ENCODE measurements at places on chromosomes 6 and 20.

DNA sequence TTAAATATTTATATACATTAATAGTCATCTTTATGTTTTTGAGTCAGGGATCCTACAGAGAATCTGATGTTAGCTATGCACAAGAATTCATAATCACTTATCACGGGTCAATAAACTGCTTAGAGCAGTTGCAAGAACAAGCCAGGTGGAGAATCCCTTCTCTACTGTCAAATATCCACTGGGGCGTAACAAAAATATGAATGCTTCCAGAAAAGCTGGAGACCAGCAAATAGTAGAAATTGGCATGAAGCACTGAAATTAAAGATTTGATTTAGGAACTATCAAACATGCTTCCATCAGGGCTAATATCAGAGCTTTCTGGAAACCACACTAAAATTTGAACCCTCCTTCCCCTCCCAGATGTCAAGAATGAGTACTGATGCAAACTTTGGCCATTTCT is 37.3 kb downstream of the ADGRG6 start:
- no peak for DNase-seq

DNA sequence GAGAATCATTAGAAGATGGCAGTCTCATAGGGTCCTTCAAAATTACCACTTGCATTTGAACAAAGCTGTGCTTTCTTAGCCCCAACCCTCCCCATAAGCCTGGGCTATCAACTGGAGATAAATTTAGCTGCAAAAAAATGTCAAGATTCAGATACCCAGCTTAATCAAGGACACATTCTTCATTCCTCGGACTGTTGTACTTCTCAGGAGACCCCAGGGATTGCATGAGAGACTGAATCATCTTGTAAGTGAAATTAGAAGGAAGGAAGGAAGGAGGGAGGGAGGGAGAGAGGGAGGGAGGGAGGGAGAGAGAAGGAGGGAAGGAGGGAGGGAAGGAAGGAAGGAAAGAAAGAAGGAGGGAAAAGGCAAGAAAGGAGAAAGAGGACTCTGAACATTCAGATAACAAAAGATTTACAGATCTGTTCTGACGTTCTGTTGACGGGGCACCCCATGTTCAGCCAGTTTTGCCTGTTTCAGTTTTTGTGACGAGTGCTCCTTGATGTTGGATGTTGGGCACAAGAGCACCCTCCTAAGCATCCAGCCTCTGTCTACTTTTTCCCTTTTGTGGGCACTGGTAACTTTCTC is 498.7 kb downstream of the PREX1 start:
- DNase-seq = no peak

GRCh38 chr6:154653385-154653784 is 79.8 kb upstream of the SCAF8 start:
- no peak for DNase-seq

DNA sequence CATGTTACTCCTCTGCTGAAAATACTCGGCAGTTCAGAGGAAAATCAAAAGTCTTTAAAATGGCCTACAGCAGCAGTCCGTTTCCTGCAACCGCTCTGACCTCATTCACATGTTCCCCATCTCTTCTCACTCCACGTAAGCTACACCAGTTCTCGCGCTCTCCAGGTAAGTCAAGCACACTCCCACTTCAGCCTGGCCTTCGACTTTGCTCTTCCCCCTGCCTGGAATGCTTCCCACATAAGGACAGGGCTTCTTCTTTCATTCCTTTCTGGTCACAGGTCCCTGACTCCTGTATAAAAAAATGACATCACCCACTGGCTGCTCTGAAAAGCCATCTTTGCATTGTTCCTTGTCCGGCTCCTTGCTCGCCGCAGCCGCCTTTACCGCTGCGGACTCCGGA is 42.7 kb downstream of the MGME1 start:
- no peak for DNase-seq
